Uterus (tissue), 4 donors: ENCODE measurements at places on chromosomes 5 and 9. TPM values are rescaled to one million over a fixed set of nuclear protein-coding genes. Genes with fewer than 3 reads are reported as not detected.

SMIM32 gene
- total RNA-seq = not detected

IFNA21 gene
- total RNA-seq = not detected

MYOT gene
- total RNA-seq = 1.0 TPM

KIF4B gene
- not detected for total RNA-seq

ECSCR gene
- 24.6 TPM for total RNA-seq

FCN2 gene
- not detected for total RNA-seq

NEUROG1 gene
- not detected for total RNA-seq

LCN6 gene
- total RNA-seq = 34.7 TPM

NPR2 gene
- total RNA-seq = 70.4 TPM

TICAM2 gene
- 14.0 TPM for total RNA-seq

MTRR gene
- 44.8 TPM for total RNA-seq

PCDHAC1 gene
- total RNA-seq = not detected

RNF208 gene
- not detected for total RNA-seq

MGAT1 gene
- 67.6 TPM for total RNA-seq

SHLD3 gene
- total RNA-seq = 0.77 TPM

GZMA gene
- 1.7 TPM for total RNA-seq

FOXD1 gene
- 0.28 TPM for total RNA-seq

NHP2 gene
- total RNA-seq = 130 TPM

RANBP3L gene
- total RNA-seq = 1.5 TPM

PKD2L2 gene
- total RNA-seq = not detected

HSPB3 gene
- total RNA-seq = not detected

C5orf15 gene
- total RNA-seq = 10.5 TPM

GPR151 gene
- total RNA-seq = not detected

ARSI gene
- 15.1 TPM for total RNA-seq

OMD gene
- total RNA-seq = 8.5 TPM

EIF4E1B gene
- total RNA-seq = not detected

TAF11L10 gene
- not detected for total RNA-seq

HTR1A gene
- total RNA-seq = 11.7 TPM

CER1 gene
- total RNA-seq = 0.61 TPM

TMC1 gene
- under 0.01 TPM for total RNA-seq

IL9 gene
- total RNA-seq = not detected

CAMK2A gene
- 6.7 TPM for total RNA-seq

FBP2 gene
- total RNA-seq = not detected

DCAF10 gene
- 24.4 TPM for total RNA-seq

FIBCD1 gene
- not detected for total RNA-seq

MAML1 gene
- 44.1 TPM for total RNA-seq

NR2F1-AS1 gene
- 28.3 TPM for total RNA-seq

IL5 gene
- not detected for total RNA-seq

CARTPT gene
- total RNA-seq = not detected

PPP3R2 gene
- total RNA-seq = not detected

FOXD4 gene
- total RNA-seq = 0.85 TPM

NMRK1 gene
- total RNA-seq = 1.3 TPM

CKMT2 gene
- 3.5 TPM for total RNA-seq

RBM18 gene
- total RNA-seq = 19.5 TPM

PCDHB4 gene
- total RNA-seq = 7.7 TPM

IGIP gene
- total RNA-seq = 33.5 TPM

HTR4 gene
- not detected for total RNA-seq

KCNV2 gene
- not detected for total RNA-seq
